AG04449 (cell line): ENCODE measurements at places on chromosomes 12 and 14.

DNA sequence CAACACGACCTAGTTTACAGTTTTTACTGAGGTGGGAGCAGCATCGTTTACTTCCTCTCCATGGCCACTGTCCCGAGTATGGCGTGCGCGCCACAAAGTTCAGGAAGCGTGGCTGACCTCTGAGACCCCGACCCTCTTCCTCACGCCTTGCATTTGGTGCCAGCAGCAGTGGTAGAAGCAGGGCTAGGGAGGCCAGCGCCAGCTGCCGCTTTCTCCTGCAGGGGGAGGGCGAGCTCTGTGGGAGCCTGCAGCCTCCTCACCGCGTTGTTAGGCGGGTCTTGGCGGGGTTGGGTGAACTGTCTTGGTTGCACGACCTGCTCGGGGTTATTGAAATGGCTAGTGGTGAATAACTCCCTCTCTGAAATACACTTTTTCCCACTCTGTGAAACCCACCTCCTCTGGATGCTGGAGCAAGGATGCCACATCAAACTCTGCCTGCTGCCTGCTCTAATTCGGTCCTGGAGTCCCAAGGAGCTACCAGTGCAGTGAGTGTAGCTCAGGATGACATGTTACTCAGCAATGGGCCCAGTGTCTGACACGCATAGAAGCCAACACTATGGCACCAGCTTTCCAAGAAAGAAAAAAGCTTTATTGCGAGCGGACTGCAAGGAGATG lies 22.3 kb upstream of the TDRD9 start:
- no peak for DNase-seq

GRCh38 chr12:67034110-67034879 lies 234.9 kb upstream of the CAND1 start:
- no peak for DNase-seq

GRCh38 chr14:105881021-105881930 lies 354.9 kb downstream of the TMEM121 start:
- DNase-seq: no peak

DNA sequence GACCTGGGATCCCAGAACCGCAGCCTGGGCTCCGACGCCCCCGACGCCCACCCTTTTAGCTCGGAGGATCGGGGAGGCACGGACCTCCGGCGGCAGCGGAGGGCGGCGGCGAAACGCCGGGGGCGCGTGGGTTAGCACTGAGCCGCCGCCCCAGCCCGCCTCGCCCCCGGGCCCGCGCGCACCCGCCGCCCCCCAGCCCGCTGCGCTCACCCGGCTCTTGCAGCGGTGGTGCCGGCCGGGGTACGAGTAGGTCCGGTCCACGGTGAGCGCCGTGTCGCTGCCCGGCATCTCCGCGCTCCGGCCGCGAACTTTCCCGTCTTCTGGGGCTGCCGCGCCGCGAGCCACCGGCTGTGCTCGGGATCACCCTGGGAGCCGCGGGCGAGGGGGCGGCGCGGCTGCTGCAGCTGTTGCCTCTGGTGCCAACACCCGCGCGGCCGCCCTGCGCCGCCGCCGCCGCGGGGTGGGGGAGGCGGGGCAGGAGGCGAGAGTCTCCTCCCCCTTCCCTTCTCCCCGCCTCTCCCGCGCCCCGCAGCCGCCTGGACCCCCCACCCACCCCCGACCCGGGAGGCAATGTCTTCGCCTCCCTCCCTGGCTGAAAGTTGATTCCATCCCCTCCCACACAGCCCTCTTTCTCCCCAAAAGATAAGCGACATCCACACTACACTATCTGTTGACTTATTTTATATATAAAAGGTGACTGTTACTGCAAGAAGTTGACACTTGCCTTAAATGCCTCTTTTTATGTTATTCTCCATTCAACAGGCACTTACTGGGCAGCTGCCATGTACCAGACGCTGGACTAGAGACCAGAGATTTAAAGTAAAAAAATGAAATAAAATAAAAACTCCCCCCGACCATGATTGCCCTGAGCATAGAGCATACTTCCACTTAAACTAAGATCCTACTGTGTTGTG lies at the start of gene TMCC3:
TMCC3 (minus strand) TSS at position 415 of the 914 bp plus-strand sequence; CDS start at position 288, 127 bp downstream.
- DNase-seq: no peak

GRCh38 chr12:117607778-117608177 lies 246.4 kb upstream of the NOS1 start:
- DNase-seq: no peak

GRCh38 chr12:1339618-1340319 lies 254.6 kb downstream of the FBXL14 start:
- no peak for DNase-seq

DNA sequence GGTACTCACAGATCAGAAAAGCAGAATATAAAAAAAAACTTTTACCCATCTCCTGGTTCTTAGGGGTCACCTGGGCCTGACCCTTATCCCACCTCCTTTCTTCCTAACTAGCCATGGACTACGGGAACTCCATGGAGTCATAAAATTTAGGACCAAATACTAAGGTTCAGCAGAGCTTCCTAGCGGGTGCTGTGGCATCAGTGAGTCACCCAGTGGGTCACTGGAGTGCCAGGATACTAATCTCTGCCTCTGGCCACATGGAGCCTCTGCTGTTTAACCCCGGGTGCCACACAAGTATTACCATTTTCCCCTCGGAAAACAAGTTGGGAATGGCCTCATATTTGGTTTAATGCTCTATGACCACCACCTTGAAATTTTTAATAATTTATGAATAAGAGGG lies 6.9 kb downstream of the ZBTB39 start:
- no peak for DNase-seq

GRCh38 chr12:726281-727140 lies 25.9 kb upstream of the WNK1 start:
- DNase-seq: no peak

GRCh38 chr12:118326991-118327390 lies 45.7 kb downstream of the TAOK3 start:
- DNase-seq: no peak

DNA sequence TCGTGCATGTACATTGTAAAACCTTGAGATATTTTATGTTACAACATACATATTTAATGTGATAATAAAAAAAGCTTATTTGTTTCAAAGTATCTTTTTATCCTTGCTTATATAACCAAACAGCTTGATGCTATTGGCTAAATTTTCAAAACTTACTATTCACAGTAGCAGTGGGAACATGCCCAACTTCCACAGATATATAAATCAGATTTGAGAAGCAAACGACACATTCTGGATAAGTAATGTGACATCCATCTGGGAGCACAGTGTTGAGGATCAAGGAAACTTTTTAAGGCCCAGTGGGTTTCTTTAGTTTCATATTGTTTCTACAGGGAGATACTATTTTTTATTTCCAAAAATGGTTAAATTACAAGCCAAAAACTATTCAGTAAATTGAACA lies 350.7 kb downstream of the SEC23A start:
- DNase-seq: no peak

GRCh38 chr14:91195881-91196280 lies 48.6 kb downstream of the GPR68 start:
- no peak for DNase-seq

DNA sequence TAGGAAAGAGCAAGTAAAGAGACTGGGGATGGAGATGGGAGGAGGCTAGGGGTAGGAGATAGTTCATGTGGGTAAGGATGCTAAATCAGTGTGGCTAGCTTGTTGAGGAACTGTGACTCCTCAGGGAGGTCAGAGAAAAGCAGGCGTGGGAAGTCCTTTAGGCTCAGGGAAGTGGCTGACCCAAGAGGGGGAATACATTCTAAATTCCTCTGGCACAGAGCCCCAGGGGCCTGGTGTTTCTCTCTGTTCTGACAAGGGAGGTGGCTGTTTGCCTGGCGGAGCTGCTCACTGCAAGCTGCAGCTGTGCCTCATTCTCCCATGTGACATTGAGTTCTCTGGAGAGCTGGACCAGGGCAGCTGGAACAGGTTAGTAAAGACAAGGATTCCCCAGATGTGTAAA lies 152.2 kb upstream of the SLC38A2 start:
- DNase-seq: no peak

DNA sequence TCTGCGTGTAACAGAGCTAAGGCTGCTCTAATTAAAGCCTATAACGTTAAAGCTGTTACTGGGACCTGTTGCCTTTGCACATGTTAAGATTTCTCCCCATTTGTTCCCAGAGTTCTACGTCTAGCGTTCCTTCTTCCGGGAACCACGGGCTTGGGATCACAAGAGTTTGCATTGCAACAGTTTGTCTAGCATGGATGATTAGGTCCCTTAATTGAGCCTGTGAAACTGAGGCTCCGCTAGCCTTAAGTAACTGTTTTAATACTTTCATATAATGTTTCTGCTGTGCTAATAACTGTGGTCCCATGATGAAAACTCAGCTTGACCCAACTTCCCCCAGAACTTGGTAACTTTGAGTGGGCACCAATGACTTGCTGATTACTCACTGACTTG lies 16.7 kb upstream of the LYZ start:
- DNase-seq: no peak

GRCh38 chr12:22684140-22685118 lies 59.5 kb downstream of the ETNK1 start:
- DNase-seq: no peak

DNA sequence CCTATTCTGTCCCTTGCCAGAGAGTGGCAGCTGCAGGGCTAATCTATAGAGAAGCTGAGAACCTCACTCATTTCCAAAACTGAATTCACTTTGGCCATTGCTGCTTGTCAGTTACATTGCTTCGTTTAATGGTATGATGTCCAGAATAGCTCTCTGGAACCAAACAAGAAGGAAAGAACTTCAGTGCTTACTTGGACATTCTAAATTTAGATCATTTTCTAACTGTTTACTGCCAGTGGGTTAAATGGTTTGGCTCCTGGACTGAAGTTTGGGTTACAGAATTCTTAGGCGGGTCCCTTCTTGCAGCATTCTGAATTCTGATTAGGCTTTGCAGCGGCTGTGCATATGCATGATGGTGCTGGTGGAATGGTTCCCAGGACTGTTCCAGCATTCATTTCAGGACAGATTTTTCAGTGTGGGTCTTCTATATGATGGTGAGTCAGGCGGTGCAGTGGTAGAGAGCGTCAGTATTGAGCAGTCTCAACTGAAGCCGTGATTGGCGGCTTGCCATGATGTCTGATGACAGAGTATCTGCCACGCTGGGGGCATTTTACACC lies 148.7 kb downstream of the DYRK2 start:
- no peak for DNase-seq

- DNase-seq: no peak
Observed at GRCh38 chr14:68780358-68781160, 12.3 kb downstream of the ZFP36L1 start.

- no peak for DNase-seq
Observed at GRCh38 chr14:69769623-69770022, 2.7 kb downstream of the SRSF5 start.

DNA sequence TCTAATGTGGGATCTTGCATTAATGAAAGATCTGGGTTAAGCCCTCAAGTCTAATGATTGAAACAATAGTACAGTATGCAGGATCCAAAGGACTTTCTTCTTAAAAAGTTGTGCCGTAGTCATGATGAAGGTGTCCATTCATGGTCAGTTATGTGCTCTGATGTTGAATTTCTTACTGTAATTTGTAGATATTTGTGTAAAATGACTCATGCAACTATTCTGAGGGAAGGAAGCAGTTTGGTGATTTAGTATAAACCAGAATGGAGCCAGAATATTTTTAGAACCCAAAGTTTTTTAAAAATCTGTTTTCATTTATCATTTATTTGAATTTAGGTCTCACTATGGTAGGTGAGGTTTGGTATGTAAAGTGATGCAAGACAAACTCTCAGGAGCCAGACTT lies 151.2 kb downstream of the AKAP6 start:
- DNase-seq: no peak

- DNase-seq: no peak
Observed at GRCh38 chr14:85762526-85762925, 232.6 kb downstream of the FLRT2 start.

DNA sequence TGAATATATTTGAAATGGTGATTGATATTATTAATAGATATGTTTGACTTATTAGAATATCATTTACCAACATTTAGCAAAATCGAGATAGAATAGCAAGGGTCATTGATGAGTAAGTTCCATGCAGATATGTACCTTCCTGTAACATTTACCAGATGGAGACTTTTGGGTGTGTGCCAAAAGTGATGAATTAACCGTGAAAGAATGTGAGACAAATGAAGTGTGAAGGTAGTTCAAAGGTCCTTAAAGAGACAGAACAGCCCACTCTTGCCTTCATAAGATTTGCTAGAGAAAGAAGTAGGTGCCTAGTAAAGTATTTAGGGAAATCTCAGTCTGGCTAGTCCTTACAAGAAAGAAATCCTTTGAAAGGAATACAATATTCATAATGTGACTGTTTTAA lies 45.5 kb downstream of the FGD4 start:
- DNase-seq: no peak

GRCh38 chr12:78628491-78629100 lies 236.0 kb upstream of the SYT1 start:
- no peak for DNase-seq

DNA sequence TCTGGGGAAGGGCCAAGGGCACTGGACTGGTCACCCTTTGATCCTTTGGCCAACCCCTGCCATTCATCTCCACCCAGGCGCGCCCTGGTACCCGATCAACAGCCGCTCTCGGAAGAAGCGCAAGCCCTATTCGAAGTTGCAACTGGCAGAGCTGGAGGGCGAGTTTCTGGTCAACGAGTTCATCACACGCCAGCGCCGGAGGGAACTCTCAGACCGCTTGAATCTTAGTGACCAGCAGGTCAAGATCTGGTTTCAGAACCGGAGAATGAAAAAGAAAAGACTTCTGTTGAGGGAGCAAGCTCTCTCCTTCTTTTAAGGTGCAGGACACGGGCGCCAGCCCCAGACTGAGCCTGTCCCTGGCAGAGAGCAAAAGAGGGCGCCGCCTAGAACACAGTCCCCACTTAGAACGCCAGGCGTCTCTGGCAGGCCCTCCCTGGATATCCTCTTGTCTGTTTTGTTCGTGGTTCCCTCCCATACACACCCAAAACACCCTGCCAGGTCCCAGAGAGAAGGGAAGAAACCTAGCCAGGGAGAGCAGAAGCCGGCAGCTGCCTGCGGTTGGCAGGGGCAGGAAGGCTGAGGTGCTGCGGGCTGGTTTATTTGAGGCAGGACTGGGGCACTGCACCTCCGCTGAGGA lies 1.7 kb downstream of the HOXC12 start:
- no peak for DNase-seq

DNA sequence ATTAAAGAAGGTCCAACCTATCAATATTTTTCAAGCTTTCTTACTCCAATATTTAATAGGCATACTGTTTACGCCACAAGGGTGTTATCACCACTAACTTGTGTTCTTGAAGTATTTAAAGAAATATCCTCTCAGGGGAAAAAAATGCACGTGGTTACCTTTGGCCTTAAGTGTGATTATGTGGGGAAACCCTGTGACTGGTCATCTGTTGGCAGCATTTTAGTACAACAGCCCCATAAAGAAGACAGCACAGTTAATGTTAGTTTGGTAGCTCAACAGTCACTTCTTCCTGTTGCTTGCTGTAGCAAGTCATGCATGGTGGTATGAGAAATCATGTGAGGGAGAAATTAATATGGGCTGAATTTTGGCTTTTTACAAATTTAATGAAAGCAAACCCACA lies 1021.5 kb upstream of the TMEM132C start:
- DNase-seq: no peak
